ENCODE measurements at places on chromosomes 5 and 9.

DNA sequence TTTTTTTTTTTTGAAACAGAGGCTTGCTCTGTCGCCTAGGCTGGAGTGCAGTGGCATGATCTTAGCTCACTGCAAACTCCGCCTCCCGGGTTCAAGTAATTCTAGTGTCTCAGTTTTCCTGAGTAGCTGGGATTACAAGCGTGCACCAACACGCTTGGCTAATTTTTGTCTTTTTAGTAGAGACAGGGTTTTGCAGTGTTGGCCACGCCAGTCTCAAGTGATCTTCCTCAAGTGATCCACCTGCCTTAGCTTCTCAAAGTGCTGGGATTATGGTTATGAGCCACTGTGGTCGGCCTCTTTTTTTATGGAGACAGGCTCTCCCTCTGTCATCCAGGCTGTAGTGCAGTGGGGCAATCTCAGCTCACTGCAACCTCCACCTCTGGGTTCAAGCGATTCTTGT, 82.9 kb downstream of the RAB24 start:
- no peak for DNase-seq

DNA sequence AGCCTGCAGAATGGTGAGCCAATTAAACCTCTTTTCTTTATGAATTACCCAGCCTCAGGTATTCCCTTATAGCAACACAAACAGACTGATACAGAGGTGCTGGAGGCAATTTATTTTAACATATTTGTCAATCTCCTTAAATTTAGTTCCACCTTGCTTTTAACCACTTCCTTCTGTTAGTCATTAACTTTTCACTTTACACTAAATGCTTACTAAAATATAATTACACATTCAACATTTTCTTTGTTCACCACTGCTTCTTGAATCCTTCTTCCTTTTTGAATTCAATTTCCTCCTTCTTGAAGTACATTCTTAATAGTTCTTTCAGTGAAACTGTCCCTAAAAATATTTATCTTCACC, 39.4 kb downstream of the LYRM7 start:
- no peak for DNase-seq

GRCh38 chr9:111957856-111958631, 61.4 kb downstream of the UGCG start:
- peak; percentile 98 for DNase-seq

GRCh38 chr9:37378613-37379004, 43.9 kb upstream of the GRHPR start:
- no peak for DNase-seq

- no peak for DNase-seq
Observed at GRCh38 chr9:134826336-134827285, 54.0 kb upstream of the FCN2 start.

GRCh38 chr5:32534041-32534440, 51.3 kb upstream of the SUB1 start:
- DNase-seq: peak; percentile 38
